ENCODE measurements at places on chromosomes 1 and 21.
A peak's percentile ranks its signal among the peaks of the same experiment; 100 is the strongest.

GRCh38 chr1:228109962-228110488 lies 926 bp upstream of the MRPL55 start:
- peak overlapping the region; percentile 90 for H3K27ac ChIP-seq
- H3K4me3 ChIP-seq: peak overlapping the region; percentile 87
- H3K36me3 ChIP-seq: peaks cover 11% of the 10 kb centered on the region
- peaks cover 33% of the 10 kb centered on the region for H3K4me1 ChIP-seq
- DNase-seq: no peak
- peaks cover 7% of the 10 kb centered on the region for H3K27me3 ChIP-seq

DNA sequence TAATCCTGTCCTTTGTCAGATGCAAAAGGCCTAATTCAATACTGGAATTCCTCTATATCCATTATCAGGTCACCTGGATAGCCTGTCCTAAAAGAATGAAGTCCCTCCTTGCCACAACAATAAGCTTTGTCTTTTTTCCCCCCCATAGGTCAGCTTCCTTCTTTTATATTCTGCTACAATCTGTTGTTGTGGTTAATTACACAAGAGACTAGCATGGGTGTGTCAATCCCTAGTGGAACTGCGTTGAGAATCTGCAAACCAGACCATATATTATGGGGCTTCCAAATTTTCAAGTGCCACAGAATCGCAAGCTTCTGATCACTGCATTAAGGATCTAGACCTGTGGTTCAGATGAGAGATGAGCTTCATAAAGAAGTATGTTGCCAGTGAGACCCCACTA lies 349.6 kb downstream of the SMYD3 start:
- DNase-seq: no peak
- H3K27me3 ChIP-seq: no peaks in the 10 kb centered on the region
- H3K27ac ChIP-seq: no peak overlapping the region
- H3K4me3 ChIP-seq: no peak overlapping the region

DNA sequence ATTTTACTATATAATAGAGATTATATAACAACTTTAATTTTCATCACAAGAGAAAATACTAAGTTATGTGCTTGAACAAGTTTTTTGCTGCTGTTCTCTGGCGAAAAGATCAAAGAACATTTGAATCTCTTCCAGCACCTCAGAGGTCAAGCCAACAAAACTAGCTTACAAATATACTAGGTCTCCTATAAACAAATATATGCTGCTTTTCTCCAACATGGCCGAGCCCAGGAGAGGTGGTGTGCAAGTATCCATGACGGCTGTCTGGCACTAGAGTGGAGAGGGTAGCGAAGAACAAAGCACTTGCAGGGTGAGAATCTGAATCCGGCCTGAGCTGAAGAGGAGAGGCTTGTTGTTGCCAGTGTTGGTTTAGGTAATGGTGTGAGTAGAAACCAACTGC lies 7.5 kb upstream of the FMO3 start:
- H3K27ac ChIP-seq: no peak overlapping the region
- DNase-seq: no peak
- no peak overlapping the region for H3K4me3 ChIP-seq
- no peaks in the 10 kb centered on the region for H3K36me3 ChIP-seq

DNA sequence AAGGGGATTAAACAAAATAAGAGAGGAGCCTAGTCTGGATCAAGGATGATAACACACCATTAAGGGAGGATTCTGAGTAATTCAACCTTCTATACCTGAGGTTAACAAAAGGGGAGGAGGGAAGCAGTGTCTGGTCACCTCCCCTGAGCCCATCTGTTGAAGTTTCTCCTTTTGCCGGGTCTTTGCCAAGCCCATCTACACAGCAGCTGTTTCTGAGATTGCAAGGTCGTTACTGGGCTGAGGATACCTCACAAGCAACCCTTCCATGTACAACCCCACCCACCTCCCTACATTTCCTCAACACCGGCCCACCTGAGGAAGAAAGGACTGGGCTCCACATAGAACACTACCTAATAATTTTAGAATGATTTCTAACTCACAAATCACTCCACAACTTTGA lies 26.3 kb downstream of the LRRC52 start:
- no peak for DNase-seq
- peaks cover 23% of the 10 kb centered on the region for H3K27me3 ChIP-seq
- no peaks in the 10 kb centered on the region for H3K36me3 ChIP-seq
- H3K4me1 ChIP-seq: no peaks in the 10 kb centered on the region
- H3K4me3 ChIP-seq: no peak overlapping the region

- no peaks in the 10 kb centered on the region for H3K27me3 ChIP-seq
- H3K27ac ChIP-seq: peak overlapping the region; percentile 92
- peaks cover 38% of the 10 kb centered on the region for H3K36me3 ChIP-seq
- H3K4me3 ChIP-seq: peak overlapping the region; percentile 76
Observed at GRCh38 chr1:234608911-234609690, 877 bp downstream of the IRF2BP2 start.

DNA sequence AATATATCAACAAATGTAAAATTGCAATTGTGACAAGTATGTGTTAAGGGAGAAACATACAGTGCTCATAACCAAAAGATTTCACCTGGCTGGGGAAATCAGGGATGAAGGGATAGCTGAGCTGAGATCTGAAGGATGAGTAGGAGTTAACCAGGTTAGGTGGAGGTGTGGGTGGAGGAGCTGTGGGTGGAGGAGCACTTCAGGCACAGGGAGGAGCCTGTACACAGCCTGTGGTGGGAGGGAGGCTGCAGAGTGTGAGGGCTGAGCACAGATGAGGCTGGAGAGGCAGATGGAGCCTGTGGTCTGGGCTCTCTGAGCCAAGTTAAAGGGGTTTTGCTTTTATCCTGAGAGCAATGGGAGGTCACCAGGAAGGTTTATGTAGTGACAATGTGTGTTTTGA lies 111.9 kb downstream of the XCL2 start:
- no peaks in the 10 kb centered on the region for H3K36me3 ChIP-seq
- H3K27me3 ChIP-seq: peaks cover 37% of the 10 kb centered on the region
- no peak overlapping the region for H3K27ac ChIP-seq
- peaks cover 4% of the 10 kb centered on the region for H3K4me1 ChIP-seq
- DNase-seq: no peak
- no peak overlapping the region for H3K4me3 ChIP-seq

DNA sequence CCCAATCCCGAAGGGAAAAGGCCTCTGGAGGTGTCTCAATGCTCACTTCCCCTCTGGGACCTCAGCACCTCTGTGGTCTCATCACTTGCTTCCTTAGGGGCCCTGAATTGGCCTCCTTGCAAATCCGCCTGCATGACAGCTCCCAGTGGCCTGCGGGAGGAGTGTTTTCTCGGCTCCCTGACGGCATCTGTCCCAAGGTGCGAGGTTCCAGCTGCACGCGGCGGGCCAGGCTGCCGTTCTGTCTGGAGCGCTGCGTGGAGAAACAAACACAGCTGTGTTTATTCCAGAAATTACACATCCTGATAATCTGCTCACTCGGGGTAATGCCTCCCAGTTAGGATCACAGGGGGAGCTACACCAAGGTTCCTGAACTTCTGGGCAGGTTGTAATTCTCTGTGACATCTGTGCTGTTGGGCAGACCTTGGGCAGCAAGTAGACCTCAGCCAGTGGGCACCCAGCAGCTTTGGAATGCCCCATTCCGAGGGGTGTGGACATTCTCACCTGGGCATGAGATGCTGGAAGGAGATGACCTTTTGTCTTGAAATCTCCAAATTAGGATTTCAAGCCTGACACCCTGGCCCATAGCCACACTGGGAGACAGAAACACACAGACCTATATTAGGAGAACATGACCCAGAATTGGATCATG lies 18.2 kb downstream of the EPHB2 start:
- no peak overlapping the region for H3K4me3 ChIP-seq
- peaks cover 14% of the 10 kb centered on the region for H3K27me3 ChIP-seq
- H3K27ac ChIP-seq: no peak overlapping the region
- no peaks in the 10 kb centered on the region for H3K4me1 ChIP-seq

DNA sequence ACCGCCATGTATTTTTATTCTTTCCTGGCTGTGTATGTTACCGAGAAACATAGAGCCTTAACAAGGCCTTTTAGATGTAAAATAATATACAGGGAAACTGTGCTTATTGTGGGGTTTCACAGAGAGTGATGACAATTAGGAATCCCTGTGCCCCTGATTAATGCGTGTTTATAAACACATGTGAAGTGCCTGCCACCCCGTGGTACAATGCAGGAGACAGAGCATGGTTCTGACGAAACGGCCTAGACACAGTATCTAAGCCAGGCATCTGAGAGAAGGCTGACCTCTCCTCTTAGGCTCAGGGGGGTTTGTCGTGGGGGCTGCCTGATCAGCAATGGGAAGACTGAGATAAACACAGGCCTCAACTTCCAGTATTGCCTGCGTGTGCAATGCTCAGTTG lies 200.0 kb downstream of the AJAP1 start:
- H3K4me3 ChIP-seq: no peak overlapping the region
- no peaks in the 10 kb centered on the region for H3K36me3 ChIP-seq

DNA sequence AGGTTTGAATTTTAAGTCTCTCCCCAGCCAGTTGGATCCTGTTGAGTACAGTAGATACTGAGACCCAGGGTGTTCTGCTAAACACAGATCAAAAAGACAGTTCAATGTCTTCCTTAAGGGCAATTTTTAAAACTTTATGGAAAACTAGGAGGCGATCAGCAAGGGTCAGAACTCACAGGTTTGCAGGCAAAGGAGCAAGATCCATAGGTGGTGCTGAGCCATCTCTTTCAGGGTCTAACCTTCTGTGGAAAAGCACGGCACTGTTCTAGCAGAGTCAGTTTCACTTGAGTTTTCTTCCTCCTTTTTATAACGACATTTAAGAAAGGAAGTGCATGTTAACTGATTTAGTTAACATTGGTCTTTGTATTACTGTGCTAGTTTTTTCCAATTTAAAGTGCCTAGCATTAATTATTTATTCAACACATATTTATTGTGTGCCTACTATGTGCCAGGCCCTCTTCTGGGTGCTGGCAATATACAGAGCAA lies at the start of gene CD84:
Gene CD84, minus strand, starts transcription at position 281 of the 486 bp plus-strand sequence. Its CDS starts 59 bp downstream, at position 222.
- H3K27ac ChIP-seq: peak within 1 kb of the TSS; percentile 94
- DNase-seq: no peak
- no peaks in the 10 kb centered on the region for H3K27me3 ChIP-seq

DNA sequence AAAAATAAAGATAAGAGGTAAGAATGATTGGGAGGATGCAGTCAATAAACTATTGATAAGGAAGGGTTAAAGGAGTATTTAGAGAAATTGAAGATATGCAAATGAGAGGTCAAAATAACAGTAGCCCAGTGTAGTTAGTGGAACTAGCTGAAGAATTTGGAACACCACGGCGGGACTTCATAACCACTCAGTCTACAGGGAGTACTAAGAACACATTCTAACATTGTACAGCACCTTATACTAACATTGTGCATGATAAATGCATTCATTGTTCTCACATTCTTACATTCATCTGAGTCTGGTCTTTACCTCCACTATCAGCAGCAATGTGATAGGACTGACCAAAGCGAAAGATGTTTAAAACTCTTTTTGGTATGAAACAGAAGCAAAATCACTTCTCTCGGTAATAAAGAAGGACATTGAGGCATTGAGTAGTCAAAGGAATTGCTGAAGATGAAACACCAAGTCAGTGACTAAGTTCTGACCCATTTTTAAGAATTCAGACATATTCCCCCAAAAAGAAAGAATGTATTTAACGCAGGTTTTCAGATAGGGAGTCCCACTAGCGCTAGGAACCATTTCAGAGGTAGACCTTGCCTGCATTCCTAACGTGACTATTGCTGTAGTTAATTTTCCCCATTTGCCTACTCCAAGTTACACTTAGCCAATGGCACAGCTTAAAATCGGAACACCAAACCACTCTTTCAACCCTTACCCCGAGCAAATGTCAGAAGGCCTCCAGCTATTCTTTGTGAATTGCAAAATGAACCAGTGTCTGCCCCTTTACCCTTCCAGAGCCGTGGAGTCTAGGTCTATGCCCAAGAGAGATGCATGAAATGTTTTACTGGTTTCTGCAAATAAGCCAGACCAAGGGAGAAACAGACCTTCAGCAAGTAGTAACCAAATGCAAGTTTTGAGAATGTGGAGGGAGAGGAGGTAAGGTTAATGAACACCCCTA lies 108.8 kb upstream of the IRF2BP2 start:
- H3K36me3 ChIP-seq: no peaks in the 10 kb centered on the region
- H3K27ac ChIP-seq: no peak overlapping the region
- no peak for DNase-seq

DNA sequence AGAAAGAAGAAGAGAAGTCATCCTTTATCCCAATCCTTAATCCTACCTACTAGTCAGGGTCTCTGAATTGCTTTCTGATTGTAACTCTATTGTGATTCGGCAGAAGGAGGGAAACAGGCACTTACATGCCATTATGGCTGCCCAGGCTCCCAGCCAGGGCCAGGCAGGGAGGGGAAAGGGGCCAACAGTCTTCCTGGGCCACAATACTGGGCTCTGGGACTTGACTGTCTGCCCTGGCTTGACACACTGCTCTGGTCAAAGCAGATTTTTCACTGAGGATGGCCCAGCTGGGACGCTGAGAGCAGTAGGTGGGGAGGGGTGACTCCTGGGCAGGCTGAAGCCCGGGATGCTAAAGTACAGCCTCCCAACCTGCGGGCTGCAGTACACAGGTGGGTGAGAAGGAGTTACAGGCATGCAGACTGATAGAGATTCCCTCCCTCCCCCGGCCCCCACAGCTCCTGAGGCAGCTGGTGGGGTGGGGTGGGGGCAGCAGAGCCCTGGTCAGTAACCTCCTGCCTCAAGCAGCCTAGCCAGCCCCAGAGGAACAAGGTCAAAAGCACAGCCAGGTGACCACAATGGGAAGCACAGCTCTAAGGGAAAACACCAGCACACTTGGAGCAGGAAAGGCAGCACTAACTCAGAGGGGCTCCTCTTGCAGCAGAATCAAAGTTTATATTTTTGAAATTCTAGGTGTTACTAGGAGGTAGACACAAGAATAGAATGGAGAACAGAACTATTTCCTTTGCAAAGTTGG lies 25.3 kb downstream of the KCND3 start:
- no peak overlapping the region for H3K27ac ChIP-seq
- no peaks in the 10 kb centered on the region for H3K36me3 ChIP-seq
- H3K4me3 ChIP-seq: no peak overlapping the region
- peaks cover 53% of the 10 kb centered on the region for H3K27me3 ChIP-seq

DNA sequence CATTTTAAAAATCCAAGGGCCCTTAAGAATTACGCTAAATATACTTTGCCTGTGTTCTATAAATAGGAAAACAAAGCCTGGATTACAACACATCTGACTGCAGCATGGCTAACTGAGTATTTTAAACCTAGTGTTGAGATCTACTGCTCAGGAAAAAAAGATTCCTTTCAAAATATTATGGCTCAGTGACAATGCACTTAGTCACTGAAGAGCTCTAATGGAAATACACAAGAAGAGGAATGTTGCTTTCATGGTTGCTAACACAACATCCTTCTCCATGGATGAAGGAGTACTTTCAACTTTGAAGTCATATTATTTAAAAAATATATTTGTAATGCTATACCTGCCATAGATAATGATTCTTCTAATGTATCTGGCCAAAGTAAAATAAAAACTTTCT lies 248.3 kb upstream of the NEGR1 start:
- H3K27ac ChIP-seq: no peak overlapping the region
- H3K27me3 ChIP-seq: no peaks in the 10 kb centered on the region
- no peak overlapping the region for H3K4me3 ChIP-seq
- H3K36me3 ChIP-seq: no peaks in the 10 kb centered on the region

- no peaks in the 10 kb centered on the region for H3K4me1 ChIP-seq
- DNase-seq: no peak
- H3K27me3 ChIP-seq: no peaks in the 10 kb centered on the region
Observed at GRCh38 chr1:41171266-41171874, 70.7 kb downstream of the SCMH1 start.

- H3K4me3 ChIP-seq: no peak overlapping the region
- H3K36me3 ChIP-seq: peaks cover 25% of the 10 kb centered on the region
- no peak overlapping the region for H3K27ac ChIP-seq
Observed at GRCh38 chr1:161954466-161954865, 69.2 kb downstream of the OLFML2B start.

- no peak overlapping the region for H3K27ac ChIP-seq
- H3K4me3 ChIP-seq: no peak overlapping the region
- no peaks in the 10 kb centered on the region for H3K36me3 ChIP-seq
- no peak for DNase-seq
Observed at GRCh38 chr1:228047183-228047466, 35.4 kb upstream of the ARF1 start.

Data from activated naive CD4-positive, alpha-beta T cell treated with anti-CD3 and anti-CD28 coated beads, Interleukin-2, amount 10 ng/mL, durations not matched to agents 7 days and 5 days (primary cell).